ENCODE measurements at places on chromosomes 2 and 18.

- no peak for DNase-seq
These were observed 56.4 kb downstream of the KLHL29 start for GRCh38 chr2:23441414-23441813.

DNA sequence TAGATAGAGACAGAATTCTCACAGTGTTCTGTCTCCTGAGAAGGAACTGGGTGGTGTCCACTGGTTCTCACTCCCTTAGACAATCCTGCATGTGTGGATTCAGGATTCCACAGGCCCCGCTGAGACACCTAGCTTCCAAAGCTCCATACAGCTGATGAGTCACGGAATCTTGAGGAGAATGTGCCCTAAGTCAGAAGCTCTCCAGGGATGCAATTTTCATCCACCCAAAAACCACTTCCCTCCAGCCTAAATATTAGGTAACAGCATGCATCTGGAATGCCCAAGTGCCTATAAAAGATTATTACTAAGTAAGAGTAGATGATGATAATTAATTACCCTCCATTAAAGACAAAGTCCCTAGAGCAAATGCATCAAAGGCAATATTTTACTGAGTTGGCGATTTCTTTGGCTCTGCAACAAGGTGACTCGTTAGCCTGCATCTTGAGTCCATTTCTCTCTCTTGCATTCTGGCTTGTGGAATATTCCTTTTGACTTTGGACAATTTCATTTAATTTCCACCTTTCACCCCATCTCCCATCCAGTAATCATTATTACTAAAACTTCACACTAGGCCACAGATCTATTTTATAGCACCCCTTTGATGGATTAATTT is 475.1 kb downstream of the TNS1 start:
- no peak for DNase-seq

DNA sequence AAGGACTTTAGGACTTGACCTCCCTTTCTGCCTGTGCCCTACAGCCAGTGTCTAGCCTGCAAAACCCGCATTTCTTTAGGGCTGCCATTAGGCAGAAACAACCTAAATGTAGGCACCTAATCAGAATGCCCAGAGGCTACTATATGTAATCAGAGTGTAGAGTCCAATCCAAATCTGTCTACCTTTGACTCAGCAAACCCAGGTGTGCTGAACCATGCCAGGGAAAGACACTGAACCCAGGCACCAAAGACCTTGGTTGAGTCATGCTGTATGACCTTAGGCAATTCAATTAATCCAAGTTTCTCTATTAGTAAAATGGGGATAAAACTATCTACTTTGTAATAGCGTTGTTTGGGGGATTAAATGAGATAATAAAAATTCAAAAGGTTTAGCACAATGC is 20.7 kb downstream of the CAPN14 start:
- no peak for DNase-seq

GRCh38 chr2:74291886-74292621 is 51.2 kb downstream of the SLC4A5 start:
- DNase-seq = peak; percentile 61

- DNase-seq = peak; percentile 25
These were observed 166.3 kb downstream of the NRP2 start for GRCh38 chr2:205848601-205849000.

DNA sequence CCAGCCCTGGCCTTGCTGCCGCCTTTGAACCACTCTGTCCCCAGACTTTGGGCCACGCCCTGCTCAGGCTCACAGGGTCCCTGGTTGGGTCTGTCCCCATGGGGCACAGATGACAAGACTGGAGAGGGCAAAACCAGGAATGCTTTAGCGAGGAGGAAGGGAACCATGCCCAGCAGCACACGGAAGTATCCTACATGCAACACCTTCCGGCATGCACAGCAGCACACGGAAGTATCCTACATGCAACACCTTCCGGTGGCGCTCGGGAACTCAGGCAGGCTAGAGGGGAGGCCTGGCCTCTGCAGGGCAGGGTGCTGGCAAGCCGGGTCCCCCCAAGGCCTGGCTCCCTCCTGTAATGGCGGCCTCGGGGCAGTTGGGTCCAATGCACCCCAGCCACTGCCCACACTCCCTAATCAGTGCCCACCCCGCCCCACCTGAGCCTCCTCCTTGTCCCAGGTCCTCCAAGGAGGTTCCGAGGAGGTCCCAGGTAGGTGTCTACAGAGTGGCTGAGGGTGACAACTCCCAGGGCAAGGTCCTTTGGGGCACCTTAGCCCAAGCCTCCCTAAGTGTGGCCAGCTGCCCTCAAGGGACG is 33.6 kb upstream of the SNED1 start:
- DNase-seq = no peak

GRCh38 chr2:2581331-2582159 is 250.5 kb upstream of the MYT1L start:
- no peak for DNase-seq

GRCh38 chr18:64185987-64186386 is 37.1 kb upstream of the LINC00305 start:
- peak; percentile 12 for DNase-seq

- no peak for DNase-seq
These were observed 886.3 kb downstream of the SLC4A3 start for GRCh38 chr2:220513573-220514288.

DNA sequence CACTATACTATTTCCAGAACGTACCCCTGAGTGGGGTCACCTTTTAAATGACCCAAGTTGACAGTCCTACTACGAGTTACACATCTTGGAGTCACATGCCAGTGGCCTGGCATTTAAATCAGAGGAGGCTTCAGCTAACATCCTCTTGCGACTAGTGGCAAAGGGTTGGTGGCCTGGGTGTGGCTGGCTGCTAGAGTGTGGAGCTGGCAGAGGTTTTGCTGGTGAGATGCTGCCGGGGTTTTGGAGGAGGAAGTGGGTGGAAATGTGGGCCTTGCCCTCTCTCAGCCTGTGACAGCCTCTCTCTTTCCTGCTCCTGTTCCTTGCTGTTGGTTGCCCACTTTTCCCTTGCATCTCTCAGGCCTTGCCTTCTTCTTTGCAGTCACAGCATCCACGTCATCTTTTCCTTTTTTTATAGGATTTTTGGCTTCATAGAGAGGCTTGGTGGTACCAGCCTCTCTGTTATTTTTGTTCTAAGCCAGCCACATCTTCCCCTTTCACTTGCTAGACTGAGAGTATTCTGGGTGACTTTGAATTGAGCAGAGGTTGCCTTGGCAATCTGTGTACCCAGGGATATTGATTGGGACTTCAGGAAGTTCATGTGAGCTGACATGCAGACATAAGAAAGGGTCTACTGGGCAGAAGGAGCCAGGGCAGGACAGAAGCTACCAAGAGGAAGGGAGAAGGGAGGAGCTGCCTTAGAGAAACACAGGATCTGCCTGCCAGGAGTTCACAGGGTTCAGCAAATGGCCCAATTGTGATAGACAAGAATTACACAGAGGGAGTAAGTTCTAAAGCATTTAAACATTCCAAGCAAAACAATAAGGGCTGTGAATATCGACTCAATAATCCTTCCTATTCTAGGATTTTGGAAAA is 55.4 kb downstream of the CDC42EP3 start:
- DNase-seq = no peak

- peak; percentile 82 for DNase-seq
These were observed 309.1 kb upstream of the COL3A1 start for GRCh38 chr2:188664951-188665595.

- peak; percentile 93 for DNase-seq
These were observed 28.8 kb upstream of the INO80C start for GRCh38 chr18:35526495-35527059.

DNA sequence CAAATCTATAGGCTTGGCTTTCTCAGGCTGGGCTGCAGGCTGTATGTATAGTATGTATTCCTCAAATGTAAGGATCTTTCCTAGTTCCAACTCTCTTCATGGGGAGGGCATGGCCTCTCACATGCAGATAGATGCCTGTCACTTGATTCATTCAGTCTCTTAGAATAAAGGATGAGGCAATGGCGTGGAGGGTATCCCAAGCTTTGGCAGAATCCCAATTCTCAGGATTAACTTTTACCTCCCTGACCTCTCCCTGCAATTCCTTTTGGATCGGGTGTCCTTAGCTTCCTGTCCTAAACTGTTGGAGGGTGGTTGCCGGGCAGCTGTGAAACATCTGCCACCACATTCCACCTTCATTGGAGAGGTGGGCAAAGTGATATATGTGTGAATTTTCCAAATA is 80.3 kb downstream of the INSIG2 start:
- DNase-seq = no peak

DNA sequence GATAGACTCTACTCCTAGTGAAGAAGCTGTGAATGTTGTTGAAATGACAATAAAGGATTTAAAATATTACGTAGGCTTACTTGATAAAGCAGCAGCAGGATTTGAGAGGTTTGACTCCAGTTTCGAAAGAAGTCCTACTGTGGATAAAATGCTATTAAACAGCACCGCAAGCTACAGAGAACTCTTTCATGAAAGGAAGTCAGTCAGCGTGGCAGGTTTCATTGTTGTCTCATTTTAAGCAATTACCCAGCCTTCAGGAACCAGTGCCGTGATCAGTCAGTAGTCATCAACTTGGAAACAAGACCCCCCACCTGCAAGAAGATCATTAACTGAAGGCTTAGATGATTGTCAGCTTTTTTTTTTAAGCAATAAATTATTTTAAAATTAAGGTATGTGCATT is 14.0 kb downstream of the USP14 start:
- DNase-seq = no peak

- DNase-seq = peak; percentile 18
These were observed 172.0 kb downstream of the SLC4A10 start for GRCh38 chr2:161796192-161796591.

- DNase-seq = peak; percentile 73
These were observed 27.4 kb upstream of the CHAC2 start for GRCh38 chr2:53740170-53740569.

GRCh38 chr2:42047488-42048298 is at the start of gene PKDCC:
TSS of gene PKDCC (plus strand) at chr2:42048021. CDS start at chr2:42048200, 179 bp downstream.
- DNase-seq = peak; percentile 92

GRCh38 chr2:146305164-146305563 is 1539.7 kb upstream of the ACVR2A start:
- DNase-seq = no peak

Measured in choroid plexus epithelial cell (primary cell).